Osteocyte (in vitro differentiated cells): ENCODE measurements at places on chromosomes 16 and 17. TPM values are rescaled to one million over a fixed set of nuclear protein-coding genes. Genes with fewer than 3 reads are reported as not detected.

HOXB13 gene
- not detected in 2 replicates for total RNA-seq

- peaks cover 2% of the 10 kb centered on the region for H3K4me1 ChIP-seq
- H3K27me3 ChIP-seq, result peaks cover 11% of the 10 kb centered on the region
- H3K4me3 ChIP-seq, result no peak overlapping the region
Measured at GRCh38 chr16:50809561-50809960, 67.7 kb downstream of the CYLD start.

SNX20 gene
- total RNA-seq, result not detected in 2 replicates

DNA sequence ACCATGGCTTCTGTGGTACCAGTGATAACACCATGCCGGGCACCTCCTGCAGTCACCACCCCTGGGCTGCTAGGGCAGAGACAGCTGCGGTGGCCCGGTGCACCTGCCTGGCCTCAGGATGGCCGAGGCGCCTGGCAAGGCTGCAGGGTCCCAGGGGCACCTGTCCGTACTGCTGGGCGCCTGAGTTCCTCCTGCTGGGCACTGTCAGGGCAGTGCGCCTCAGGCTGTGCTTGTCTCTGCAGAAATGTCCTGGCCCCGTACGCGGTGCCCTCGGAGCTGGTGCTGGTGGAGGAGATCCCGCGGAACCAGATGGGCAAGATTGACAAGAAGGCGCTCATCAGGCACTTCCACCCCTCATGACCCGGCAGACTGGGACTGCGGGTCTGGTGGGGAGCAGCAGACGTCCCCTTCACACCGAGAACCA is 17.7 kb upstream of the CDH15 start:
- no peak overlapping the region for H3K27ac ChIP-seq
- no peak for DNase-seq
- peaks cover 17% of the 10 kb centered on the region for H3K36me3 ChIP-seq
- no peaks in the 10 kb centered on the region for H3K27me3 ChIP-seq

DNA sequence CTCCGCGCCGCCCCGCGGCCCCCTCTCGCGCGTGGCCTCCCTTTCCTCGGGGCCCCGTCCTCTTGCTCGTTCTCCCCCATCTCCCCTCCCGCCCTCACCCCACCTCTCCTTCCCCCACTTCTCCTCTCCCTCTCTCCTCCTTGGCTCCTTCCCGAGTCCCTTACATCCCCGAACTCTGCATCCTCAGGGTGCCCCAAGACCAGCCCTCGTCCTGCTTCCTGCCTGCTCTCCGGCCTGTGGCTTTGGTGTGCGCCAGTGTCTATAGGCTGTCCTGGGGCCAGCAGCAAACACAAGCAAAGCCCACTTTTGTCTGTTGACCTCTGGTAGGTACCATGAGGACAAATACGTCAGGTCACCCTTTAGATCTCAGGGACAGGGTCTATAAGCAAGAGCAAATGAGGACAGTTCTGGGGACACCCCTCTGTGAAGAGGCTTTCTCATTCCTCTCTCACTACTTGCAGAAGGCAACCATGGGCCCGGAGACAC is 284 bp upstream of the COPZ2 start:
- peaks cover 17% of the 10 kb centered on the region for H3K4me1 ChIP-seq
- no peaks in the 10 kb centered on the region for H3K27me3 ChIP-seq
- H3K36me3 ChIP-seq, result no peaks in the 10 kb centered on the region
- H3K27ac ChIP-seq, result peak overlapping the region; percentile 82
- no peak for DNase-seq
